Fibroblast of lung (primary cell): ENCODE measurements at places on chromosomes 6 and 20. TPM values are rescaled to one million over a fixed set of nuclear protein-coding genes. Genes with fewer than 3 reads are reported as not detected.

- no peak for DNase-seq
These were observed 26.1 kb downstream of the DUSP22 start for GRCh38 chr6:318243-318890.

GRCh38 chr20:53735536-53736050 is 142.0 kb upstream of the ZNF217 start:
- DNase-seq: peak; percentile 99

GRCh38 chr20:12012241-12013222 is 94.8 kb downstream of the BTBD3 start:
- peak; percentile 50 for DNase-seq

DNA sequence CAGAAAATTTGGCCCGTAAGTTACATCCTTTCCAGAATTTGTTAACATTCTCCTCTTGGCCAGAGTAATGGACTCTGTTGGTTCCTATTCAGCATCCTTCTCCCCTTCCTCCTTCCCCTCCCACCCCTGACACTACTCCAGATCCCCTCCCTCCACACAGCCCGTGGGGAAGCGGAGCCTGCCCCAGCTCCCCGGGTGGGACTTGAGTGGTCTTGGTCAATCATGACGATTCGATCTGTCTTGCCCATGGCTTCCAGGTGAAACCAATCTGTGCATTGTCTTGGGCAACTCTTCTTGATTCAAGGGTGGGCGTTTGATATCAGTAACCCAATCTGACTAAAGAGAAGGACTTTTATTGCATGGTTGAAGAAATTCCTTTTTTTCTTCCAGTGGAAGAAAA is 143.9 kb downstream of the ANKRD60 start:
- no peak for DNase-seq

Gene ARMC12
- total RNA-seq: 0.50 and 1.0 TPM in 2 replicates

- DNase-seq: no peak
These were observed 27.3 kb upstream of the HFE start for GRCh38 chr6:26059941-26060340.

GRCh38 chr20:57677584-57677982 is 32.2 kb downstream of the PMEPA1 start:
- no peak for DNase-seq

DNA sequence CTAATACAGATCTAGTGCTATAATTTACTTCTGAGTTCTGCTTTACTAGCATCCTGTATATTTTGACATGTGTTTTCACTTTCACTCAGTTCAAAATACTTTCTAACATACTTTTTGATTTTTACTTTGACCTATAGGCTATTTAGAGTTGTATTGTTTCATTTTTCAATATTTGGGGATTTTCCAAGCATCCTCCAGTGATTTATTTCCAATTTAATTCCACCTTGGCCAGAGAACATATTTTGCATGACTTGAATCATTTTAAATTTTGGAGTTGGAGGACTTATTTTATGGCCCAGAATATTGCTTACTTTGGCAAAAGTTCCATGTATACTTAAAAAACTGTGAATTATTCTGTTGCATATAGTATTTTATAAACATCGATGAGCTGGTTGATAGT is 1215.6 kb upstream of the MAP3K7 start:
- no peak for DNase-seq

Gene MUC21
- not detected in 2 replicates for total RNA-seq

DNA sequence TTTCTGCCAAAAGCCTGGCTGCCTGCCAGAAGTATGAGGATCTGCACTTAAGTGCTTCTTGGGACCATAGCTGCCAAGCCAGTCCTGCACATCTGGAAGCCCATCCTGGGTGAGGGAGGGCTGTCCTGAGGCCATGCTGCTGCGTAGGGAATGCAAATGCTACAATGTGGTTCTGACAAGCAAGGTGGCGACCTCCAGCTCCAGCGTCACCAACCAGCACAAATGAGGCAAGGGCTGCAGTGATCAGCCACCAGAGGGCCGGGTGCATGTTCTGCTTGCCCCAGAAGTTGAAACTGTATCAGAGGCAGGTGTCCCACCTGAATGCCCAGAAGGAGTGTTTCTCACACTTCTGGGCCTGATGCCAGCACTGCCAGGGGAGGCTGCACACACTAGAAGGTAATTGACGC is 99.1 kb upstream of the KCNQ5 start:
- no peak for DNase-seq

DNA sequence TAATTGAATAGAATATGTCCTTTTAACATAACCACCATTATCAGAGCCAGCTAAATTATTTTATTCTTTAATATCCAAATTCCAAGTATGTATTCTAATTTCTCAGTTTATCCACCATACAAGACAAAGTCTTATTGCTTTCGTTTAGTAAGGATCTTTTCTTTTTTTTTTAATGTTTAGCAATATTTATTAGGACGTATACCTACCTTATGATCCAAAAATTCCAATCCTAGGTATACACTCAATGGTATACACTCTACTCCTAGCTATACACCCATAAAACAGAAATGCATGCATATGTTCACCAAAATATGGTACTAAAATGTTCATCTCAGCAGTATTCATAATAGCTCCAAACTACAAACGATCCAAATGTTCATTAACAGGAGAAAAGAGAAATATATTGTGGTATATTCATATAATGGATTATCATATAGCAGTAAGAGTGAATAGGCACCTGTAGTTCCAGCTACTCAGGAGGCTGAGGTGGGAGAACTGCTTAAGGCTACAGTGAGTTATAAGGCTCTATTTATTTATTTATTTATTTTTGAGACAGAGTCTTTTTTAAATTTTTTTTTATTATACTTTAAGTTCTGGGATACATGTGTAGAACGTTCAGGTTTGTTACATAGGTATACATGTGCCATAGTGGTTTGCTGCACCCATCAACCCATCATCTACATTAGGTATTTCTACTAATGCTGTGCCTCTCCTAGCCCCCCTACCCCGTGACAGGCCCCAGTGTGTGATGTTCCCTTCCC is 17.3 kb downstream of the TNFAIP3 start:
- DNase-seq: no peak

Gene HLA-DOA
- total RNA-seq: not detected in 2 replicates

Gene AVP
- not detected in 2 replicates for total RNA-seq

GRCh38 chr6:33197431-33198048 is 2.9 kb downstream of the RXRB start:
- peak; percentile 65 for DNase-seq

Gene ZSCAN23
- total RNA-seq: 4.9 and 5.1 TPM in 2 replicates

GRCh38 chr6:125097186-125097585 is 56.4 kb upstream of the TPD52L1 start:
- DNase-seq: no peak

DNA sequence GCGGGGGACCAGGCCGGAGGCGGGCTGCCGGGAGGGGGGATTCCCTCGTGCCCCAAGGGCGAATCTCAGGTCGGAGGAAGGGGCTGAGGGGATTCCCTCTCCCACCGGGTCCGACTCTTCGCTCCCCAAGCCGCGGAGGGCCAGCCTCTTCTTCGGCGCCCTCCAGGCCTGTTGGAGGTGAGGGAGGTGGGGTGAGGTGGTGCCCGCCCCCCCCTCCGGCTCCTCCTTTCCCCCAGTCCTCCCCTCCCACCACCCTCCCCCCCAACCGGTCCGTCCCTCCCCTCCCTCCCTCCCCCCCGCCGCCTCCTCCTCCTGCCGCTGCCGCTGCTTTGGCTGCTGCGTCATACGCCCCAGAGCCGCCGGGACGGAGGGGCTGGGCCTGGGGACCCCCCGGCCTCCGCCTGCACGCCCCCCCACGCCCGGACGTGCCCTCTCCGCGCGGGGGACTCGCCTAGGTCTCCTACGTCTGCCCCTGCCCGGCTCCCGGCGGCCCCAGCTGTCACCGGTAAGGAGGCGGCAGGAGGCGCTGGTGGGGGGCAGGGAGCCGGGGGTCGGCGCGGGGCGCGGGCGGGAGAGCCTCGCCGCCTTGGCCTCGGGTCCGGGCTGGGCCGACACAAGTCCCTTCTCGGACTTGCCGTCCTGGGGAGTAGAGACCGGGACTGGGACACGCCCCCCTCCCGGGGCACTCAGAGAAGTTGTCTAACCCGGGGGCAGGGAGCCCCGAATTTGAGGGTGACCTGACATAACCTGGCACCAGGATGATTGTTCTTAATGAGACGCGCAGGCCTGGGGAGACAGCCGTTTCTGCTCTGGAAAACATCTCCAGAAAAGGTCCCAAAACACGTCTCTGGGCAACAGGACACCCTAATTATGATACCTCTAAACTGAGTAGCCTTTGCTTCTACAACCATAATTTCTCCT is at the start of gene PHF1:
Gene PHF1 (plus strand): TSS at position 304 of the 921 bp plus-strand sequence. CDS start 1,250 bp downstream, outside the sequence.
- peak; percentile 83 for DNase-seq

DNA sequence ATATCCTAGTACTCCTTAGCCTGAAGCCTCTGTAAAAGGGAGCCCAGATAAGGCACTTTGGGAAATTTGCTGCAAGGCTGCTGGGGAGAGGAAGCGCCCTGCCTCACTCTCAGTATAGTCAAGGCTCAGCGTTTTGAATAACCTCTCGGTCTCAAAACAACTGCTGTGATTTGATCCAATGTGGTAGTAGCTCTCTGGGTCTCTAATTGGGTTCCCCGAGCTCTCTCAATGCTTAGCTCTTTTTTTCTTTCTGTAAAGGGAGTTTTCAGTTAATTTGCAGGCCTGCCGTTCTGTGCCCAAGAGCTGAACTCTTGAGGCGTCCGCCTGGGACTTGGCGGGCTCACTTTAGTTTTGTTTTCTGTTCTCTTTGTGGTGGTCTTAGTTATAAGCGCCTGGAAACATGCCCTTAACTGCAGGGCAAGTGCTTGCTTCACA is 41.2 kb downstream of the ZHX3 start:
- DNase-seq: peak; percentile 35

DNA sequence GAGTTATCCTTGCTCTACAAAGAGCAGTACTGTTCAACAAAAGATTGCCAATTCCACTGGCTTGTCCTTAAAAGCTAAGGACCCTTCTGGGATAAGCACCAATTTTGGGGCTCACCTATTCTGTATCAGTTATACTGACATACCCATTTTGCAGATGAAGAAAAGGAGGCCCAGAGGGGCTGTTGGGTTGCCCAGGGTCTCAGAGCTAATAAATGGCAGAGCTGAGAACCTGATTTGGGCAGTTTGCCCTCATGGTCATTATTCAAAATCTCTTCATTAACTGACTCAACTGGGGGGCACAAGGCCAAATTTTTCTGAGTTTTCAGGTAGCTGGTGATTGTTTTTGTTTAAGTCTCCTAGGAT is 31.3 kb downstream of the NSFL1C start:
- no peak for DNase-seq

Gene GJA1
- 154 and 209 TPM in 2 replicates for total RNA-seq

GRCh38 chr6:158332237-158332636 is 20.0 kb downstream of the TULP4 start:
- no peak for DNase-seq

Gene SNAI1
- total RNA-seq: 0.26 and 0.66 TPM in 2 replicates

Gene C20orf202
- total RNA-seq: under 0.01 TPM in 1 of 2 replicates, not detected in the other

Gene PRRC2A
- total RNA-seq: 22.9 and 46.6 TPM in 2 replicates

GRCh38 chr6:25263657-25264056 is 15.5 kb upstream of the CARMIL1 start:
- peak; percentile 68 for DNase-seq

DNA sequence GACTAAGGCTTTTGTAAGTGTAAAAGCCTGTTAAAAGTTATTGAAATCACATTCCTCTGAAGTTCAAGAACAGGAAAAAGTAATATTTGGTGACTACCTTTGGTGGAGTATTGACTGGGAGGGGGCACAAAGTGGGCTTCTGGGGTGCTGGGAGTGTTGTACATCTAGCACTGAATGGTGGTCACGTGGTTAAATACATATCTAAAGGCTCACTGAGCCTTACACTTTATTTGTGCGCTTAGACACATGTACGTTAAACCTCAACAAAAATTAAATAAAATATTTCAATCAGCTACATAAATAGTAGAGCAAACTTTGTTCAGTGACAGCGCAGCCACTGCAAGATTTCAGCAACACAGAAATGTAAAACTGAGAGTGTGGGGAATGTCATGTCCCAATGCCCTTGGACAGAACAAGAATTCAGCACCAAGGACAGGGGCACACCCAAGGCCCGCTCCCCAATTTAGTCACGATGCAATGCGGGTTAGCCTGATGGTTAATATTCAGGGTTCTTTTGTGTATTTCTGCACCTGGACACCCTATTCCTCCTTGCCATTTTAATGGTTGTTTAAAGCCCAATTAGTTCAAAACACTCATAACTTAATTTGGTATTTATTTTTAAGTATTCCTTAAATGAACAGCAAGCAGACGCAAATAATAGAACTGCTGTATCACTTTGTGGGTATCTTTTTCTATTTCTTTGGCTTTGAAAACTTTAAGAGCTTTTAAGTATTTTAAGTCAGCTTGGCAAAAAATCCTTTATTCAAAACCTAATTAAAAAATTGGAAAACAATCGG is 37.4 kb downstream of the ANGPT4 start:
- peak; percentile 29 for DNase-seq

- DNase-seq: no peak
These were observed 43.5 kb downstream of the FNDC1 start for GRCh38 chr6:159212525-159213280.

Gene BFSP1
- 1.8 and 2.3 TPM in 2 replicates for total RNA-seq

DNA sequence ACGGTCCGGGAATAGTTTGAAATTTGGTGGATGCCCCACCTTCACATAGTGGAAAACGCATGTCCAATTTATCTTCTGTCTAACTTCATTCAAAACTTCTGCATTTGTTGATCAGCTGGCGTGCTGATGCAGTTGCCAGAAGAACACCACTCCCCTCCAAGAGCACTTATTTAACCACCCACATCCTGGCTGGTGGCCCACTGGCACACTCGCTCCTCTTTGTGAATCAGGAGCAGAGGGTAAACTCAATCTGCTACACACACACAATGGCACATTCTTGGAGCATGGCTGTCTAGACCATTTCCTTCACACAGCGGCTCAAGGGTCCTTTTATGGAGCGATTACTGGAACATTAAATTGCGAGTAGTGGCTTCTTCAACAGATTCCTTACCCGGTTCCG is 55.1 kb upstream of the CEP162 start:
- DNase-seq: peak; percentile 33

Gene PAK5
- total RNA-seq: not detected in 2 replicates

DNA sequence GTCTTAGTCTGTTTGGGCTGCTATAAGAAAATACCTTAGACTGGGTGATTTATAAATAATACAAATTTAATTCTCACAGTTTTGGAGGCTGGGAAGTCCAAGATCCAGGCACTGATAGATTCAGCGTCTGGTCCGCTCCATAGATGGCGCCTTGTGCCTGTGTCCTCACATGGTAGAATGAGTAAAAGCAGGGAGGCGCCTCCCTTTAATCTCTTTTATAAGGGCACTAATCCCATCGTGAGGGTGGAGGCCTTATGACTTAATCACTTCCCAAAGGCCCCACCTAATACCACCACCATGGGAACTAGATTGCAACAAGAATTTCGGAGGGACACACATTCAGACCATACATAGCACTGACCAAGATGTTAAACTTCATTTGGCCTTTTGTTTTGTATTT is 91.2 kb upstream of the TMEM181 start:
- DNase-seq: no peak

DNA sequence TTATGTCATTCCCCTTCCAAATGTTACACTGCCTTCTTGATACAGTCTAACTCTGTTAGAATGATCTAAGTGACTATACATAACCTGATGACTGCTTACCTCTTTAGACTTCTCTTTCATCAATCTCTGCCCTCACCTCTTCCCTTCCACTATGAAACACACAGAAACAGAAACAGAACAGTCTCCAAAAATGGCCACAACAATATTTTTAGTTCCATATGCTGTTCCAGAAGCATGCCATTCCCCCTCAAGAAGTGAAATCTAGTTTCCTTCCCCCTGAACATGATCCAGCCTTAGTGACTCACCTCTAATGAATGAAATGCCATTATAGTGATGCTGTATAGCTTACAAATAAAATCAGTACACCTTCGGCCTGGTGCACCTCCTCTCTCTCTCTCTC is 229.3 kb upstream of the TENT5A start:
- DNase-seq: peak; percentile 90

GRCh38 chr6:7166410-7167293 is 58.9 kb downstream of the RREB1 start:
- peak; percentile 83 for DNase-seq

GRCh38 chr20:4600308-4601014 is 121.2 kb upstream of the PRND start:
- no peak for DNase-seq
